ENCODE measurements at places on chromosomes 5 and 9.

GRCh38 chr9:19136129-19136528, 8.8 kb upstream of the PLIN2 start:
- DNase-seq, result no peak

DNA sequence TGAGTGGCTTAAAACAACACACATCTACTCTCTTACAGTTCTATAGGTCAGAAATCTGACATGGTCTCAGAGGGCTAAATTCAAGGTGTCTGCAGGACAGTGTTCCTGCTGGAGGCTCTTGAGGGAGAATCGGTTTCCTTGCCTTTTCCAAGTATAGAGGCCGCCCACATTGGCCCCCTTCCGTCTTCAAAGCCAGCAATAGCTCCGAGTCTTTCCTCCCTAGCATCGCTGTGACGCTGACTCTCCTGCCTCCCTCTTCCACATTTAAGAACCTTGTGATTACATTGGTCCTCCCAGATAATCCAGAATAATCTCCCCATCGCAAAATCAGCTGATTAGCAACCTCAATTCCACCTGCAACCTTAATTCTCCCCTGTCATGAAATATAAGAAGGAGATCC, 81.3 kb upstream of the IER5L start:
- DNase-seq, result no peak

DNA sequence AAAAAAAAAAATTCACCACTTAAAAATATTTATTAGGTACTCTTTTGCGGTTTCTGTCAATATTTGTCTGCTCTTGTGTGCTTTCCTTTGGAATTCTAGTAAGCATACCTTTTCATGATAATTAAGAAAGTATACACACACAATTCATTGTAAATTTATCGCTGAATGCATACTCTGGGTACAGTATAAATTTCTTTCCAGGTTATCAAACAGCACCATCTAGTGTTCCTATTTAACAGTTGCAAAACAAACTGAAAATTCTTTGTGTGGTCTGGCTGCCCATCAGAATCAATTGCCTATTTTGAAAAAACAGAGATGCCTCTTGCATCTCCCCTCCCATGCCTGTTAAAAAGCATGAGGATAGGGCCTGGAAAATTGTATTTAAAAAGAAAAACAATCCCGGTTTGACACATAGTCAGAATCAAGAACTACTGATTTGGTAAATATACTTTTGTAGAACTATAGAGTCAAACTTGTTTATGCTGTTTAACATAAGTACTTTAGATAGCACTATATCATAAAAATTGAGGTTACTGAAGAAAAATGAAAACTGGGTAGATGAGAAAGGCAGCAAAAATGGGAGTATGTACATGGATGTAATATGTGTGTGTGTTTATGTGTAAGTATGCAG, 16.2 kb downstream of the PGGT1B start:
- DNase-seq, result peak; percentile 52

GRCh38 chr9:125513303-125513667, 193.7 kb downstream of the MAPKAP1 start:
- no peak for DNase-seq

DNA sequence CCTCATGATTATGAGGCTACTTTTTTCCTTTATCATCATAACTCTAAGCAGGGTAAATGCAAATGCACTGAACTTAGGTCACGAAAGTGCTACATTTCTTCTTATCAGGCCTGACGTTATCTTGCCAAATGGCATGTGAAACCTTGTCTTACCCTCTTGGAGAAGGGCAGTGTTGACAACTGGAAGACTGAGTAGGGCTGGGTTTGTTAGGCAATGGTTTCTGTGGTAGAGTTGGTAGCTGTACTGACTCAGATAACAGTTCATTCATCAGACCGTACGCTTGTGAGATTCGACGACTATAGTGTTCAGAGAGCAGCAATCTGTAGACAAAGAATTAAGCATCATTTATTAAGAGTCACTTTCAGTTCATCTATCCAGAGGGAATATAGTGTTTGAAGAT, 127.7 kb downstream of the CPLANE1 start:
- no peak for DNase-seq

- DNase-seq, result no peak
These were observed 123.0 kb downstream of the ADAMTSL1 start for GRCh38 chr9:18596920-18597319.

DNA sequence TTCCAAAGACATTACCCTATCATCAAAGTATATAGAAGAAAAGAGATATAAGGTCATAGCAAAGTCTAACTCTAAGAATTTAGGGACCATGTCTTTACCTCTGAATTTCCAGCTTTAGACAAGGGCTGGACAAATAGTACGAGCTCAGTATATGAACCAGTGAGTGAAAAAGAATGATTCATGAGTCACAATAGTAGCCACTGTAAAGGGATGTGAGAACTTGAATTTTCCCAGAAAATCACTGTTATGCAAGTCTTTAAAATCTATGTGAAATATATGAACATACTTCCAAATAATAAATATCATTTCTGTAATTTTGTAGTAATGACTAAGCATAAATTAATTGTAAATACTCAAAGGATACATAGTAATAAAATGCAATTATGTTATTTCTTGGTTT, 305.9 kb upstream of the PRR16 start:
- no peak for DNase-seq

GRCh38 chr5:19734776-19735175, 253.2 kb downstream of the CDH18 start:
- DNase-seq, result no peak

DNA sequence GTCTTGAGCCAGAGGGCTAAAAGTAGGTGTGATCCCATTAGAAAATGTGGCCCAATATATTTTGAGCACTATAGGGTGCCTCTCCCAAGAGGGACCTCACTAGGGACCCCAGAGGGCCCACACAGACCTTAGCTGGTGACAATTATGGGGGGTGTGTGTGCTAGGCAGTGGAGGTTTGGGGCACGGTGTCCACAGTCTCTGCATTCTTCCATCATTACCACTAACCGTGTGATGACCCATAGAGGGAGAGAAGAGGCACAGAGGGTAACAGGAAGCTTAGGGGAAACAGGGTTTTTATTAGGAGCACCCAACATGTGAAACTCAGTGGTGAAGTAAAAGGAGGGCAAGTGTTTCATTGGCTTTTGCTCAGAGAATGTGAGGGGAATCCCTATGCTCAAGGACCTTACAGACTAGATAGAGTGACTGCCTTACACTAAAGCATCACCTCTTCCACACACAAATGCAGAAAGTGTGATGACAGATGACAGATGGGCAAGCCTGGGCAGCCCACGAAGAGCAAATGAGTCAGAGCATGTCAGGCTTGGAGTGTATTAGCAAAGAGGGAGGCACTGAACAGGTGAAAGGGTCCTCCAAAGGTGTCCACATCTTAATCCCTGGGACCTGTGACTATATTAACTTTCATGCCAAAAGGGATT, 2.5 kb upstream of the ACTL7A start:
- DNase-seq, result no peak

- no peak for DNase-seq
These were observed 42.0 kb downstream of the PBX3 start for GRCh38 chr9:125789196-125789595.

DNA sequence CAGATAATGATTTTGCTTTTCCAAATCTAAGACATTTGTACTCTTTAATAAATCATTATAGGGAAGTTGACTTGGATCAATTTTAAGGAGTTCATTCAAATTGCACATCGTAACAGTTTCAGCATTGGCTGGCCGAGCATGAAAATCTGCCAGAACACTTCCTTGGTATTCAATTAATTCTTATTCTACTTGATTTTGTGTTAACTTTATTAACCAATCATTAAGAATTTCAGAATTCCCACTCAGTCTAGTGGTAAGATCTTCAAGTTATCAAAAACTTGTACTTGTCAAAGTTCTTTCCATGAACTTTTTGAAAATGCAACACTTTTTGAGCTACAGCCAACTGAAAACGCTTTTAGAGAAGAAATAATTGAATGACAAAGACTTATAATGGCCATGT, 565.8 kb downstream of the TLE1 start:
- DNase-seq, result no peak

DNA sequence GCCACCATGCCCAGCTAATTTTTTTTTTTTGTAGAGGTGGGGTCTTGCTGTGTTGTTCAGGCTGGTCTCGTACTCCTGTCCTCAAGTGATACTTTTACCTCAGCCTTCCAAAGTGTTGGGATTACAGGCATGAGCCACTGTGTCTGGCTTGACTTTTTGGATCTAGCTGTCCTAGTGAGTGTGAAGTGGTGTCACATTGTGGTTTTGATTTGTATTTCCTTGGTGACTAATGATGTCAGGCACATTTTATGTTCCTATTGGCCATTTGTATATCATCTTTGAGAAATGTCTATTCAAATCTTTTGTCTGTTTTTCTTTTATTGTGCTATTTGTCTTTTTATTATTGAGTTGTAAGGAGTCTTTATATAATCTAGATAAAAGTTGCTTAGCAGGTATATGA, 53.5 kb upstream of the MCCC2 start:
- DNase-seq, result peak; percentile 7

DNA sequence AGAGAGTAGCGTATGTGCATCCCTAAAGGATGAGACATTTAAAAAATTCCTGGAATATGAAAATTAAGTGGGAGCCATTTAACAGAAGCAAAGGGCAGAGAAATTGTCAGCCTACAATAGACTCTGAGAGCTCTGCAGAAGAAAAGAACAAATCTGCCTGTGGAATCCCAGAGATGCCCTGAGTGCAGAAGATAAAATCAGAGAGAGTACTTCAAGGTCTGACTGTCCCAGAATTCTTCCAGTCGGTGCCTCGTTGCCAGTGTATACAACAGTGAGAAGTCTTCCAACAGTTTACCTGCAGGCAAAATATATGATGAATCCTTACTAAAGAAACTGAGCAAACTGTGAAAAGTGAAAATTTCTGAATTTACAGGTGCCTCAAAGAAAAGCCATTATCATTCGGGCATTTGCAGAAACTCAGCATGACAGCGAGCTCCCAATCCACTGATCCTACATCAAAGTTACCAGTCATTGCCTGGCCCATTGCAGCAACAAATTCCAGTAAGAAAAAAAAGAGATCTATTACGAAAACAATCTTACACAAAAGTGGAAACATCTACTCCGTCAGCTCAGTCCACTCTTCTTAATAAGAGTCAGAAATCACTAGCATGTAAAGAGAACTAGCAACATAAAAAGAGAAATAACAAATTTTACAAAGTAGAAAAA, 92.8 kb upstream of the VCAN start:
- no peak for DNase-seq

GRCh38 chr9:137804908-137805630, 72.5 kb upstream of the CACNA1B start:
- DNase-seq, result no peak

- no peak for DNase-seq
These were observed 12.8 kb upstream of the TEX48 start for GRCh38 chr9:114694719-114695269.

DNA sequence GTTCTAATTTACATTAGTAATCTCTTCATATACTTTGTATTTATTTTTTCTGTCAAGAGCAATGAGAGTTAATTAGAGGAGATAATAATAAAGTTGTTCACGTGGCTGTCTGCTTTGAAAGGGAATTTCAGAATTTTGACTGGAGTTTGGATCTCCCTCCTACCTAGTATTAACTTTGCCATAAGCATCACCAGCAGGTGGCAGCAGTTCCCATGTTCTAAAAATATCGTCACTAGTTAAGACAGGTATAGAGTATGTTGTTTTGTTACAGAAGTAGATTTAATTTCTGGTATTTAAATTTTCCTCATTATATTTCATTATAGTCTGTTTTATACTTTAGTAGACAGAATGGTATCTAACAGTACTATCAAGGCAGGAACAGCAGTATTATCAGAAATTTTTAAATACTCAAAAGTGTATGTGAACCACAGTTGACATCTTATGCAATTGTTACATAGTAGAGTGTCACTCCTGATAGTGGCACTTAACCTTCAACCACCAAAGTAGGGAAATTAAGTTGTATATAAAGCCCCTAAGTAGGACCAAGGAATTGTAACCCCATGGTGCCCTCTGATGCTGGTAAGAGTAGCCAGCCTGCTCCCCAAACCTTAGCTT, 20.4 kb downstream of the GNPDA1 start:
- peak; percentile 81 for DNase-seq

GRCh38 chr5:89351222-89351621, 468.2 kb upstream of the MEF2C start:
- peak; percentile 49 for DNase-seq

- DNase-seq, result peak; percentile 49
These were observed 621 bp downstream of the NR6A1 start for GRCh38 chr9:124770359-124771020.

- peak; percentile 68 for DNase-seq
These were observed 21.6 kb downstream of the FBXL7 start for GRCh38 chr5:15521381-15522186.

GRCh38 chr5:125668884-125669283, 754.3 kb upstream of the GRAMD2B start:
- no peak for DNase-seq

- DNase-seq, result no peak
These were observed 46.9 kb downstream of the TSSK1B start for GRCh38 chr5:113387844-113388243.

DNA sequence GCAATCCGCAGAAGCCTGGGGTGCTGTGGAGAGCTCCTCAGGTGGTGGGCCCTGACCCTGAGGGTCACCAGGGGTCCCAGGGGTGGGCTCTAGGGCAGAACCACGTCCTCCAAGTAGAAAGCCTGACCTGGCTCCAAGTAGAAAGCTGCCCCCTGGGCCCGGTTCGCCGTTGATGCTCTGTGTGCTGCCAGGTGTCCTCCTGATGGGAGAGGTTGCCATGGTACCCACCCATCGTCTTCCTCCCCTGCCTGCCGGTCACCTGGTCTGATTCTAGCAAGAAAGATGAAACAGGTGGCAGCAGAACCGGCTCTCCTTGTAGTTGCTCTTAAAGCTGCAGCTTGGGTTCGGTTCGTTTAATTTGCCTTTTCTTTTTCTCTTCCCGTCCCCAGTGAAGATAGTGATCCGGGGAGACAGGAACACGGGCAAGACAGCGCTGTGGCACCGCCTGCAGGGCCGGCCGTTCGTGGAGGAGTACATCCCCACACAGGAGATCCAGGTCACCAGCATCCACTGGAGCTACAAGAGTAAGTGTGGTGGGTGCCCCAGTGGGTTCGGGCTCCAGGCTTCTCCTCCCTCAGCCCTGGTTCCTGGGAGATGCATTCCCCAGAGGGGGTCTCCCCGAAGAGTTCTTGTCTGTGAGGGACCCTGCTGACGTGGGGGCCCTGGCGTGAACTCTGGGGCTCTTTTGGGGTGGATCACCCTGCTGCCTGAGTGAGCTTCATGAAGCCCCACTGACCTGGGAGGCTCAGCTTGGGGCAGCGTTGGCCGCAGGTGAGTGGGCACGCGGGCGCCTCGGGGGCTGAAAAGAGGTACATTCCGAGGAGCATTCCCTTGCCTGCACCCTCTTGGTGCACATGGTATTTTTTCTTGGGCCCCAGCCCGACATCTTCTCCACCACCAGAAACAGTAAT, 15.6 kb downstream of the RABL6 start:
- peak; percentile 4 for DNase-seq

GRCh38 chr9:133677126-133678010, 41.2 kb downstream of the DBH start:
- no peak for DNase-seq

GRCh38 chr9:7570107-7570720, 229.4 kb downstream of the DMAC1 start:
- DNase-seq, result peak; percentile 43

GRCh38 chr5:135465391-135466122, 13.4 kb upstream of the TIFAB start:
- DNase-seq, result no peak
